Epithelial cell of esophagus (primary cell): ENCODE measurements at places on chromosomes 6 and 20.

DNA sequence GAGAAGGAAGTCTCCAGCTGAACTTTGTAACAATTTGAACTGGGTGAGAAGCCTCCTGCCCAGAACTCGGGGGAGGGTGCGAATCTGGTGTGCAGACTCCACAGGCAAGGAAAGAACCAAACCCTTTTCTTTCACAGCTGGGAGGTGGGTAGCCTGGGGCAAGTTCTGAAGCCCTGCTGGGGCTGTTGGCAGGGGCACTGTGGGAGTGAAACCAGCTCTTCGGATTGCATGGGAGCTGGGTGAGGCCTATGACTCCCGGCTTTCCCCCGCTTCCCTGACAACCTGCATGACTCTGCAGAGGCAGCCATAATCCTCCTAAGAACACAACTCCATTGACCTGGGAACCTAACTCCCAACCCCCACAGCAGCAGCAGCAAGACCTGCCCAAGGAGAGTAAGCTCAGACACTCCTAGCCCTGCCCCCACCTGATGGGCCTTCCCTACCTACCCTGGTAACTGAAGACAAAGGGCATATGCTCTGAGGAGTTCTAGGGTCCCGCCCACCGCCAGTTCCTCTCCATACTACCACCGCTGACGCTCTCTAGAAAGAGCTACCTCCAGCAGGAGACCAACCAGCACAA is 37.5 kb downstream of the SOD2 start:
- DNase-seq: peak; percentile 12

- peak; percentile 24 for DNase-seq
These were observed 17.5 kb upstream of the SAMD3 start for GRCh38 chr6:130240232-130240631.

DNA sequence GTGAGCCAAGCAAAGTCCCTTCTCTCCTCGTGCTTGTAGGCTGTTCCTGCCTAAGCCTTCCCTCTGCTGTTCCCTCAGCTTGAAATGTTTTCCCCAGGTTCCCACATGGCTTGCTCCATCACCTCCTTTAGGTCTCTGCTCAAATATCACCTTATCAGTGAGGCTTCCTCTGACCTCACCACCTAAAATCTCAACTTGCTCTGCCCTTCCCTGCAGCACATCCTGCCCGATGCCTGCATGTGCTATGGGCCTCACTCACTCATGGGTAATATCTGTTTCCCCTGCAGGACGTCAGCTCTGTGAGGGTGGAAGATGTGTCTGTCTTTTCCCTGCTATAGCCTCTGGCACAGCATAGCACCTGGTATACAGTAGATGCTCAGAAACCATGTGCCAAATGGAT is 29.9 kb upstream of the FKBP1A start:
- peak; percentile 52 for DNase-seq

DNA sequence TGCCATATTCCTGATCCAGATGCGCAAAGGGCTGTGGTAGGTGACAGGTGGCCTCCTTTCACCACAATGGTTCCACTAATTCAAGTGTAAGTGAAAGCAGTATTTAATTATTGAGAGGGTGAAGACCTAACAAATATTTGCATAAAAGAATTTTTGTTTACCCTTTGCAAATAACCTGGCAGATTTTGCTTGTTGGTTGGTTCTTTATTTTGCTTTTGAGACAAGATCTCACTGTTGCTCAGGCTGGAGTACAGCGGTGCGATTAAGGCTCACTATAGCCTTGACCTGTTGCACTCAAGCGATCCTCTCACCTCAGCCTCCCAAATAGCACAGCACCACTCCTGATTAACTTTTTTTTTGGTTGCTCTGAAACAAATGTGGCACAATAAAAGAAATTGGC is 49.2 kb downstream of the PCNA start:
- no peak for DNase-seq

GRCh38 chr20:57433657-57434389 is 42.6 kb downstream of the RBM38 start:
- DNase-seq: no peak

DNA sequence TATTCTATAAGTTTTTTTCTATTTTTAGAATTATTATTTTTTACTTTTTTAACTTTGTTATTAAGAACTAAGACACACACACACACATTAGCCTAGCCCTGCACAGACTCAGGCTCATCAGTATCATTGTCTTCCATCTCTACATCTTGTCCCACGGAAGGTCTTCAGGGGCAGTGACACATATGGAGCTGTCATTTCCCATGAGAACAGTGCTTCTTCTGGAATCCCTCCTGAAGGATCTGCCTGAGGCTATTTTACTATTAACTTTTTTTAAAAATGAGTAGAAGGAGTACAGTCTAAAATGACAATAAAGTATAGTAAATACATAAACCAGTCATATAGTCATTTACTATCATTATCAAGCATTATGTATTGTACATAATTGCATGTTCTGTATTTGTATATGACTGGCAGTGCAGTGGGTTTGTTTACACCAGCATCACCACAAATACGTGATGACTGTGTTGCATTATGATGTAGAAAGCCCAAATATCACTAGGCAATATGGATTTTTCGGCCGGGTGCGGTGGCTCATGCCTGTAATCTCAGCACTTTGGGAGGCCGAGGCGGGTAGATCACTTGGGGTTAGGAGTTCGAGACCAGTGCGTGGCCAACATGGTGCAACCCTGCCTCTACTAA is 57.9 kb downstream of the HIVEP1 start:
- DNase-seq: no peak

- no peak for DNase-seq
These were observed 214.3 kb downstream of the OGFRL1 start for GRCh38 chr6:71502956-71503355.

DNA sequence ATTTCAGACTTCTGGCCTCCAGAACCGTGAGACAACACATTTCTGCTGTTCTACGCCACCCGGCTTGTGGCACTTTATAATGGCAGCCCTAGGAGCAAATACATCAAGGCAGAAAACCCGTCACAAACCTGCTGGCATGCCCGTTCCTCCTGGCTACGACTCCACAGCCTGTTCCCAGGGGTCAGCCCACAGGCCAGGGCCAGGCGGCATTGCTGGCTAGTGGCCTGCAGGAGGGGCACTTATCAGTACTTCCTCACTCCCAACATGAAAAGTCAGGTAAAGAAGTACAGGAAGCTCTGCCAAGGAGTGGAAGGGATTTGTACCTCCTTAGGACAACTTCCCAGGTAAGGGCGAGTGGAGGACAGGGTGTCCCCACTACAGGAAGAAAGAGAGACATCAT is 223.1 kb upstream of the AGPAT4 start:
- DNase-seq: no peak

GRCh38 chr20:6421321-6422248 is 298.8 kb upstream of the FERMT1 start:
- no peak for DNase-seq

- no peak for DNase-seq
These were observed 354.1 kb downstream of the RFPL4B start for GRCh38 chr6:112701201-112701600.

- no peak for DNase-seq
These were observed 412.8 kb upstream of the NRSN1 start for GRCh38 chr6:23713211-23713610.

DNA sequence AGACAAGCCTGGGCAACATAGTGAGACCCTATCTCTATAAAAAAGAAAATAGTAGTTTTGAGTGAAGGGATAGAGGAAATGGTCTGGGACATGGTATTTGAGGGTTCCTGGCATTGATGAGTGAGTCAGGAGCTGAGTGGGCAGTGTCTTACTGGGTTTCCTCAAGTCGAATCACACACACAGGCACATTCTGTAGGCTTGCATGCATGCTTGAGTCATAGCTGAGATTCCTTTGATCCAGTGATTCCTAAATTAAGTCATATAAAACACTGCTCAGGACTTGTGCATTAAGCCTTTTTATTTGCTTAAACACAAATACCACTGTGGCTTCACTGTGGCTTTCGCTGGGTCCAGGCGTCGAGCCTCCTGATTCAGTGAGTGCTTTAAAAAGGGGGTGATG is 71.8 kb upstream of the TMEM181 start:
- DNase-seq: peak; percentile 97
